Stimulated activated CD8-positive, alpha-beta memory T cell treated with anti-CD3 and anti-CD28 coated beads, Interleukin-2, amount 100 ng/mL, for 48 hours (primary cell): ENCODE measurements at places on chromosomes 2 and 18.

GRCh38 chr18:4063545-4063944 lies 391.6 kb downstream of the DLGAP1 start:
- no peak for DNase-seq

DNA sequence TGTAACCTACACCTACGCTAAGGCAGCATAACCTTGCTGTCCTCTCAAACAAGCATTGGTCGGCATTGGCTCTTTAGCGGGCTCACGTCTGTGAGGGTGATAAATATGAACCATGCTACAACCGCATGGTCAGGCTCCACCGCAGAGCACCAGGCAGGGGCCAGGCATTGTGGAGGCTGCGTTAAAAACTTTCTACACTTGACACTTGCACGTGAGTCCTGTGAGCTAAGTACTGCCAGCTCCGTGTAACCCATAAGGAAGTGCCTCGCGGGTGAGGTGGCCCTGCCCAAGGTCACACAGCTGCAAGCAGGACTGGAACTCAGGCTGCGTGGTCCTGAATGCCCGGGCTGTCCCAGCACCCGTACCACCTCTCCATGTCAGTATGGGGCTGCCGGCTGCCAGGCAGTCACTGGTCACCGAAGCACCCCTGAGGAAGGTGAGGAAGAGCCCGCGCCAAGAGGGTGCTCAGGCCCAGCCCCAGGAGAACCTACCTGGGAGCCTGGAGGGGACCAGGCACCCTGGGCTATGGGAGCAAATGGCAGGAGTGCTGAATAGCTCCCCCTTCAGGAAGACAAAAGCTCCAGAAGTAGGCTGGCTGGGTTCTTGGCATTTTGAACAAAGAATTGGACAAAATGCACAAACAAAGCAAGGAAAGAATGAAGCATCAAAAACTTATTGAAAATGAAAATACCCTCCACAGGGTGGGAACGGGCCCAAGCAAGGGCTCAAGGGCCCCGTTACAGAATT lies 271.1 kb upstream of the RAB6C start:
- DNase-seq: no peak

- DNase-seq: no peak
Observed at GRCh38 chr2:216119146-216119545, 10.0 kb downstream of the XRCC5 start.

DNA sequence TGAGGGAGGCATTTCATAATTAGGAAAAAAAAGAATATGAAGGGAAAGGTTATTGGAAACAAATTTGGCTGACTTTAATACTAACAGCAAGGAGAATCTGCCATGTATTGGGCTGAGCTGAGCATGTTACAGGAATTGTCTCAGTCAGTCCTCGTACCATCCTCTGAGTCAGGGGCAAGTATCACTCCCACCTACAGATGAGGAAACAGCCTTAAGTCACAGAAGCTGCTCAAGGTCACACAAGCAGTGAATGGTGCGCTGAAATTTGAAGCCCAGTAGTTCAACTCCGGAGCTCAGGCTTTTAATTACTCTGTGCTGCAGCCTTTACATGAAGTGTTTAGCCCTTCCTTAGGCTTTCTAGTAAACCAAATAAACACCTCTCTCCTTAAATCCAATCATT lies 17.3 kb downstream of the PROKR1 start:
- DNase-seq: no peak

GRCh38 chr2:45470531-45470930 lies 140.5 kb downstream of the SRBD1 start:
- no peak for DNase-seq
